ENCODE measurements at places on chromosomes 16 and 17. TPM values are rescaled to one million over a fixed set of nuclear protein-coding genes. Genes with fewer than 3 reads are reported as not detected.

- H3K36me3 ChIP-seq, result peaks cover 14% of the 10 kb centered on the region
- H3K4me3 ChIP-seq, result no peak overlapping the region
- H3K27ac ChIP-seq, result peak overlapping the region; percentile 92
- no peaks in the 10 kb centered on the region for H3K27me3 ChIP-seq
- H3K4me1 ChIP-seq, result peaks cover 27% of the 10 kb centered on the region
Measured at GRCh38 chr16:972316-973002, 1.7 kb upstream of the LMF1 start.

GRCh38 chr16:77143364-77143763 lies 47.6 kb upstream of the MON1B start:
- no peak for DNase-seq
- H3K4me1 ChIP-seq, result no peaks in the 10 kb centered on the region
- H3K27ac ChIP-seq, result no peak overlapping the region
- no peak overlapping the region for H3K4me3 ChIP-seq

- no peak for DNase-seq
- H3K27ac ChIP-seq, result no peak overlapping the region
- H3K27me3 ChIP-seq, result no peaks in the 10 kb centered on the region
- no peaks in the 10 kb centered on the region for H3K4me1 ChIP-seq
- no peak overlapping the region for H3K4me3 ChIP-seq
- no peaks in the 10 kb centered on the region for H3K36me3 ChIP-seq
Measured at GRCh38 chr17:2347805-2348685, 10.7 kb downstream of the SGSM2 start.

GRCh38 chr17:33053676-33054075 lies 62.0 kb downstream of the SPACA3 start:
- no peaks in the 10 kb centered on the region for H3K27me3 ChIP-seq
- H3K4me1 ChIP-seq, result no peaks in the 10 kb centered on the region
- no peak overlapping the region for H3K27ac ChIP-seq
- DNase-seq, result no peak

DNA sequence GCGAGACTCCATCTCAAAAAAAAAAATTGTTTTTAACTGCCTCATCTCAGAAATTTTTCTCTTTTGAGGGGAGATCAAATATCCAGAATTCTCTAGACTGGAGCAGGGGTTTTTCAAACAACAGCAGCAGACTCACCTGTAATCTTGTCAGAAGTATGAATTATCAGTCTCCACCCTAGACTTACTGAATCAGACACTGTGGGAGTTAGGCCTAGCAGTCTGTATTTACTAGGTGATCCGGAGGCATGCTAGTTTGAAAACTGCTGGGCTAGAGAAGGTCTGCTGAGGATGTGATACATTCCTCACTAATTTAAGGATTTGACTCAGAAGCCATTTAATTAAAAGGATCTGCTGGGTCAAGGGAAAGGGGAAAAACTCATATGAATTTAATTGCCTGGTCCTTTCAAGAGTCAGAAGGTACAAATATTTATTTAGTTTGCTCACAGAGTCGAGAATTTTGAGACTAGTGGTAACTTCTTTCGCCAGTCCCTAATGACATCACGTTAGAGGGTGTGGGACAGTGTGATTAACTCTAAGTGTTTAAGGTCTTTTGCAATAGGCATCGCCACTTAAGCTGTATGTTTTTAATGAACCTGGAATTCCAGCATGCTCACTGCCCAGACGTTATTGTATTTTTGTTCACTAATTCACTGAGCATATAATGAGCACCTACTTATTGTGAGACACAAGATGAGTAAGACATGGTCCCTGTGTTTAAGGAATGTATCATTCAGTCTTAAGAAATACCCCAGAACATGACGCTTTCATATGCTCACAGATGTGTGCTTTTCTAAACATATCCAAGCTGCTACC lies 14.2 kb downstream of the ATP6V0A1 start:
- H3K36me3 ChIP-seq, result peaks cover 2% of the 10 kb centered on the region
- no peak overlapping the region for H3K4me3 ChIP-seq
- no peaks in the 10 kb centered on the region for H3K27me3 ChIP-seq
- no peak overlapping the region for H3K27ac ChIP-seq
- no peaks in the 10 kb centered on the region for H3K4me1 ChIP-seq
- no peak for DNase-seq

DNA sequence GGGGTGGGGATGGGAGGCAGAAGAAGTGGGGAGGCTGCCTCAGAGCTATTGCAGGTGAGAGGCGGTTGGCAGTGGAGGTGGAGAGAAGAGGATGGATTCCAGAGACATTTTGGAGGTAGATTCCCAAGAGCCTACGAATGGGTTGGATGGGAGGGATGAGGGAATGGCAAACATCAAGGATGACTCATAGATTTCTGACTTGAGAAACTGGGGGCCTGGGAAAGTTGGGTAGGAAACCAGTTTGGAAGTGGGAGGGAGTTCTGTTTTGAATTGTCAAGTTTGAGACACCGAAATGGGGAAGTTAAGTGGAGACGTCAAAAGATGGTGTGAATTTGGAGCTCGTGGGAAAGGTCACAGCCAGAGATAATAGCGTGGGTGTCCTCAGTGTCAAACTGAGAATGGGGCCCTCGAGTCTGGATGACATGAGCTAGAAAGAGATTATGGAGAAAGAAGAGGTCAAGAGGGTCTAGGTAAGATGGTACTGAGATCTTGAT lies 6.2 kb upstream of the CYLD start:
- no peak overlapping the region for H3K27ac ChIP-seq
- no peak overlapping the region for H3K4me3 ChIP-seq
- no peaks in the 10 kb centered on the region for H3K36me3 ChIP-seq
- no peaks in the 10 kb centered on the region for H3K4me1 ChIP-seq
- DNase-seq, result no peak

DNA sequence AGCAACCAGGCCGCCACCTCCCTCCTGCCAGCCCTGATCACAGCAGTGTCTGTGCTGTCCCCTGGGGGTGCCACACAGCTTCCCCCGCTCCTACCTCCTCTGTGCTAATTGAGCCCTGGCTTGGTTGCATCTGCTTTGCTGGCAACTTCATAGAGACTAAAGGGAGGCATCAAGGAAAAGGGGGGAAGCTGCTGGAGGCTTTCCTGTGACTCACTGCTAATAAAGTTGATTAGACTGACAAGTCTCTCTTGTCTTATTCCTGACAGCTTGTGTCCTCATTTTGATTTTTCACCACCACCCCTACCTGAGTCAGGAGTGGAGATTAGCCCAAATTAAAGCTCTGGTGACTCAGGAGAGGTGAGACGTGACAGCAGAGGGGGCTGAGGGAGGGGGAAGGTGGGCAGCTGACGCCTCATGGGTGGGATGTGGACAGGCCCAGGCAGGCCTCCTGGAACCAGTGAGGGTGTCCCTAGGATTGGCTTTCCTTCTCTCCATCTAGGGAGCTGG lies 310.0 kb downstream of the CBLN1 start:
- H3K4me1 ChIP-seq, result no peaks in the 10 kb centered on the region
- no peak for DNase-seq
- no peak overlapping the region for H3K4me3 ChIP-seq
- H3K36me3 ChIP-seq, result no peaks in the 10 kb centered on the region
- no peaks in the 10 kb centered on the region for H3K27me3 ChIP-seq
- no peak overlapping the region for H3K27ac ChIP-seq

GRCh38 chr17:57819285-57819684 lies 30.6 kb downstream of the MRPS23 start:
- H3K27me3 ChIP-seq, result no peaks in the 10 kb centered on the region
- DNase-seq, result no peak
- H3K4me3 ChIP-seq, result no peak overlapping the region
- no peaks in the 10 kb centered on the region for H3K36me3 ChIP-seq
- no peaks in the 10 kb centered on the region for H3K4me1 ChIP-seq

DNA sequence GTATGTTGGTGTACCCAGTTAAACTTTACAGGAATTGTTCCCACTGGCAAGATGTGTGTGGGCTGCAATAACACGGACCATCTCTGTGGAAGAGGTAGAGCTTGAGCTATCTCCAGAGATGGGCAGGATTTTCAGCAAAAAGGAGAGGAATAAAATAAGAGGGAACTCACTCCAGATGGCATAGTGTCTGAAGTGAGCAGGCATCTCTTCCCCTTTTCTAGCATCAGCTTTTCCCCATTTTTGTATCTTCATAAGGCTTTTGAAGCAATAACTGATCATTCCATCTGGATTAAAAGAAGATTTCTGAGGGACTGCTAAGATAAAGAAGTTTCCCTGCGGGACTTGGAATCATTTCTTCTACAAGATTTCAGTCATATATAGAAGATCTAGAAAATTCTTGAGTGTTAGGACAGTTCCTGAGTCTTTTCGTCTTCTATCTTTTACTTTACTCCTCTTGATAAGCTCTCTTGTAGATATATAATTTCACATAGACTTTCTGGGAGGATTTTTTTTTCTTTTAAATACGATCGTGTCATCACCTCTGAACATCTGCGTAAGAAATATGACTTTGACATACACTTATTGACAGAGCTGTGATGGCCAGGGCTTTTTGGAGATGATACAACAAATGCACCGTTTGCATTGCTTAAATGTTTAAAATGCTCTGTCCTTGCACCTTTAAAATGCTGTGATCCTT lies 2.1 kb downstream of the CPD start:
- H3K4me1 ChIP-seq, result no peaks in the 10 kb centered on the region
- no peaks in the 10 kb centered on the region for H3K36me3 ChIP-seq
- no peak overlapping the region for H3K27ac ChIP-seq
- H3K4me3 ChIP-seq, result no peak overlapping the region

- H3K4me3 ChIP-seq, result peak overlapping the region; percentile 73
- peaks cover 14% of the 10 kb centered on the region for H3K27me3 ChIP-seq
- H3K36me3 ChIP-seq, result no peaks in the 10 kb centered on the region
- H3K27ac ChIP-seq, result no peak overlapping the region
Measured at GRCh38 chr17:79798299-79799173, 1.7 kb upstream of the CBX8 start.

GRCh38 chr17:40315206-40315605 lies 6.2 kb downstream of the RARA start:
- H3K27me3 ChIP-seq, result no peaks in the 10 kb centered on the region
- H3K27ac ChIP-seq, result peak overlapping the region; percentile 27
- H3K4me1 ChIP-seq, result peaks cover 94% of the 10 kb centered on the region
- no peaks in the 10 kb centered on the region for H3K36me3 ChIP-seq

- H3K27ac ChIP-seq, result no peak overlapping the region
- peaks cover 65% of the 10 kb centered on the region for H3K27me3 ChIP-seq
- H3K4me3 ChIP-seq, result no peak overlapping the region
- DNase-seq, result no peak
Measured at GRCh38 chr16:1337486-1337885, 4.0 kb downstream of the BAIAP3 start.

DNA sequence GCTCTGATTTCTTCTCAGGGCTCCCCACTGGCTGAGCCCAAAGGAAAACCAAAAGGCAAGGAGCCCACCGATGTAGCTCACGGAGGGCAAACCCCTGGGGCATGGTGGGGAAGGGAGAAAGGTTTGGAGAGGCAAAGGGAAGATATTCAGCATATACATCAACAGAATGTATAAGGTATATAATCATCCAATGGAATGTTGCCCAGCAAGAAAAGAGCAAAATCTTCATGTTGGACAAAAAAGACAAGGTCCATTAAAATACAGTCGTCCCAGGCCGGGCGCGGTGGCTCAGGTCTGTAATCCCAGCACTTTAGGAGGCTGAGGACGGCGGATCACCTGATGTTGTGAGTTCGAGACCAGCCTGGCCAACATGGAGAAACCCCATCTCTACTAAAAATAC lies 1.6 kb downstream of the CPPED1 start:
- H3K36me3 ChIP-seq, result no peaks in the 10 kb centered on the region
- peaks cover 15% of the 10 kb centered on the region for H3K4me1 ChIP-seq
- no peak for DNase-seq
- peak overlapping the region; percentile 90 for H3K27ac ChIP-seq

DNA sequence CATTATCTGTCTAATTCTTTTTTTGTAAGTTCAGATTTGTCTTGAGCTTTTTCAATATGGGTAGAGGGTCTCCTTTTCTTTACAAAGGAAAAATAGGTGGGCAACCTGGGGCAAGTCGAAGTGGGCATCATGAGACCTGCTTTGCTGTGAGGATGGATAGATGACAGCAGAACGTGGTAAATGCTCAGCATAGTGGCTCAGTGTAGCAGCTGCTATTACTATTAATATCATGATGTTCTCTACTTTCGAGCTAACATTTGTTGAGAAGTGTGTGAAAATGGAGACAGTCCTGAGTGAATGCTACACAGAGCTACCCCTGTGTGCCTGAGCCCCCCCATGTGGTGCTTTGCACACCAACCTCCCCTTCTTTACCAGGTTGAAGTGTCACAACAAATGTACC lies 39.0 kb upstream of the LGALS9 start:
- H3K4me1 ChIP-seq, result no peaks in the 10 kb centered on the region
- peaks cover 82% of the 10 kb centered on the region for H3K36me3 ChIP-seq
- H3K4me3 ChIP-seq, result no peak overlapping the region
- H3K27ac ChIP-seq, result no peak overlapping the region
- no peaks in the 10 kb centered on the region for H3K27me3 ChIP-seq

GRCh38 chr16:84234321-84235241 lies 5.2 kb downstream of the KCNG4 start:
- DNase-seq, result no peak
- H3K36me3 ChIP-seq, result no peaks in the 10 kb centered on the region
- H3K4me3 ChIP-seq, result no peak overlapping the region
- H3K27me3 ChIP-seq, result peaks cover 5% of the 10 kb centered on the region
- peaks cover 16% of the 10 kb centered on the region for H3K4me1 ChIP-seq
- H3K27ac ChIP-seq, result no peak overlapping the region

The SSTR5 gene
- total RNA-seq, result not detected

The KCNH4 gene
- not detected for total RNA-seq

The SOX9 gene
- 22.9 TPM for total RNA-seq

The OR1A1 gene
- total RNA-seq, result not detected

The ZNF385C gene
- total RNA-seq, result not detected

The C16orf96 gene
- total RNA-seq, result 0.21 TPM
